ENCODE measurements at places on chromosomes 3 and 15.

- no peak for DNase-seq
Observed at GRCh38 chr3:87949879-87950208, 109.0 kb downstream of the CGGBP1 start.

- no peak for DNase-seq
Observed at GRCh38 chr3:29606416-29606815, 325.5 kb downstream of the RBMS3 start.

GRCh38 chr3:26590919-26591484 is 31.6 kb upstream of the LRRC3B start:
- DNase-seq, result no peak

DNA sequence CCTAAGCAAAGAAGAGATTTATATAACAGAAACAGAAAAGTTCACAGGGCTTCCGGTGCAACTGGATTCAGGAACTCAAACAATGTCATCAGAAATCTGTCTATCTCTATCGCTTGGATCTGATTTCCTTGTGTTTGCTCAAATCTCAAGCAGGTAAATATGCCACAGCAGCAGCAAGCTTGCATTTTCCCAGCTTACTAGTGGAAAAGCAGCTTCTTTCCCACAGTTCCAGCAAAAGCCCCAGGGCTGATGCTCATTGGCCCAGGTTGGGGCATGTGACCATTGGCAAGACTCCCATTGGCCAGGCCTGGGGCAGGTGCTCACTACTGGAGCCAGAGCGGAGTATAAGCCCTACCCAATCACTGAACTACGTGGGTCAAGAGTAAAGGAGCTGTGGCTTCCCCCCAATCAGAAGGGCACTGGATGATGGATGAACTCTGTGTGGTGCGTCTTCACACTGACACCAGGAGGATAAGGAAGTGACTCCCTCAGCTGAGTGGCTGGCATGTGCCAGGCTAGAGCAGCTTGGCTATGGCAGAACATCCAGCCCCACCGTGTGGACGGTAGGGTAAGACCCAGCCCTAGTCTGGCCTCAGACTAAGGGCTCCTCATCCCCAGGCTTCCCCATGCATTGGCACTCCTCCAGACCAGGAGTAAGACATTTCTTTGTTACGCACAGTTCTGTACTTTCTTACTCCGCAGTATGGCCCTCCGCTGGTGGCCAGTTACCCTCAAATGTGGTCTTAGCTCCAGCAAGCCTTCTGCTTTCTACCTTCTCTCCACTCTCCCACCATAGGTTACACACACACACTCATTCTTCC is 13.1 kb upstream of the VIPR1 start:
- DNase-seq, result no peak

DNA sequence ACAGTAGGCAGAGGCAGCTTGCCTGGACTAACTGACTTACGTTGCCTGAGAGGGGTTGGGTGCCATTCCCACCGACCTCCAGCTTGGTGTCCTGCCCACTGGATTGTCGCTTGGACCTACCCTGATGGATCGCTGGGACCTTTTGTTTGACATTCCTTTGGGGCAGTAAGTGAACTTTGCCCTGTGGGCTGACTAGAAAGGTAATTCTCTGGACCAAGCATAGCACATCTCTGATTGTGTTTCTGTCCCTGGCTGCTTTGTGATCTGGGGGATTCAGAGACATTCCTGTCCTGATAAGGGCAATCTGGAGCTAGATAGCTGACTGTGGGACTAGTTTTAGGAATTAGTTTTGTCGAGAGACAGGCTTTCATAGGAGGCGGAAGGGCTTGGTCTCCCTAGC is 19.5 kb upstream of the IFT57 start:
- no peak for DNase-seq

GRCh38 chr3:170189398-170190256 is 8.1 kb upstream of the PHC3 start:
- no peak for DNase-seq

DNA sequence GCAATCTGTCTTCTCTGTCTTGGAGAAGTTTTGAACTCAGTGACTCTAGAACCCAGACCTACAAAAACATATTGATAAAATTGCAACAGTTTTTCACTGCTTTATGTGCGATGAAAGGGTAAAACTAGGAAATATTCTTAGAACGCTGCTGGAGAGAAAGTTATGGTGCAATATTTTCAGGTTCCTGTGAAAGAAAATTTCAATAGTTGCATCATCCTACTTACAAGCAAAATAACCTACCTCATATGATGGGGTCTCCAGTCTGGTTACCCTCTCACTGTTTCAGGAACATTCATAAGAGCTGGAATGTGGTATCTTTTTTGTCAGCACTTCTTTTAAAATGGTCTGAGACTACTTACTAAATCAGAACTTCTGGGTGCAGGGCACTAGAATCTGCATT is 27.1 kb downstream of the GATM start:
- DNase-seq, result no peak

- no peak for DNase-seq
Observed at GRCh38 chr3:197482001-197482400, 73.8 kb downstream of the BDH1 start.

GRCh38 chr15:63339836-63340235 is 41.8 kb downstream of the CA12 start:
- DNase-seq, result no peak

GRCh38 chr15:90382320-90382719 is 5.7 kb upstream of the IQGAP1 start:
- no peak for DNase-seq

- no peak for DNase-seq
Observed at GRCh38 chr3:12303993-12304392, 15.1 kb downstream of the PPARG start.

DNA sequence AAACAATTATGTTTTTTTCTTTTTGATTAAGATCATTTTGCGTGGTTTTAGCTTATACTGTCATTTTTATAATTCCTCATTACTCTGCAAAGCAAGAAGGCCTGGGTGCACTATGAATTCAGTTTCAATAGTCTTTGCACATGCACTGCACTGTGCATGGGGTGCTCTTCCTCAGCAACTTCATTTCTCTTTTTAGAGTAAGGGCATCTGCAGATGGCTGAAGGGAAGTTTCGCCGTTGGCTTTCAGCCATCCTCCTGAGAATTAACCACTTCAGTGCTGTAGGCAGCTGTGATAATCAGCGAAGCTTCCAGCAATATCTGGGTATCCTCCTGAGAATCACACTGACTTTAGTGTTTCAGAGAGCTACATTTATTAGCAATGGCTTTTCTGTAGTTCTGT is 284.8 kb downstream of the GBE1 start:
- no peak for DNase-seq

- no peak for DNase-seq
Observed at GRCh38 chr3:58617338-58617761, 40.2 kb upstream of the FAM107A start.

GRCh38 chr15:100653608-100654007 is 51.2 kb downstream of the ASB7 start:
- no peak for DNase-seq

GRCh38 chr15:89299896-89300295 is 34.7 kb downstream of the POLG start:
- DNase-seq, result no peak

GRCh38 chr3:83438188-83438587 is 1520.6 kb upstream of the CADM2 start:
- no peak for DNase-seq

DNA sequence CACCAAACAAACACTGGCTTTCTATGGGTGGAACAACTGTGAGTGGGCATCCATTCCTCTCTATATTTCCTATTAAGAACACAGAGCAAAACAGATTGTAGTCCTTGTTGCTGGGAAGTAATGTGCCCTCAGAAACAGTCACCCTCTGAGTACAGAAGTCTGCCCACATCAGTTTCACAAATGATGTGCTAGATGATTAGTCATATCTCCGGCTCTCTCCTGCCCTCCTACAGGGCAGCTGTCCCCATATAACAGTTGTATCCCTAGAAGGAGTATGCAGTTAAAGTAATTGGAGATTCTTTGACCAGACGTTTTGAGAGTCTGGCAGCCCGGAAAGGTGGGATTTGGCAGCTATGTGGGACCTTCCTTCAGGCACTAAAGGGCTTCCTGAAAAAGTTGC is 159.9 kb downstream of the APBA2 start:
- DNase-seq, result peak; percentile 8

DNA sequence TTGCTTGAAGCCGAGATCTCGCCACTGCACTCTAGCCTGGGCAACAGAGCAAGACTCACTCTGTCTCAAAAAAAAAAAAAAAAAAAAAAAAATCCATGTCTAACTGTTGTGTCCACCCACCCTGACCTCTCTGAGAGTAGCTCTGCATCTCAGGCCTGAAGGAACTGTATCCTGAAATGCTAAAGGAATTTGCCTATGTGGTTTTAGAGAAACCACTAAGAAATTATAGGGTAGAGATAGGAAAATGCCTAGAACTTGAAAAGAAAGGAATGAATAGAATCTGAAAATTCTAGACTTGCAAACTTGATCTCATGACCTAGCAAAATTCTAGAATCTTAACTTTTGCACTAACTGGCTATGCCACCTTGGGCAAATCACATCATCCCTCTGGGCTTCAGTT is 217.5 kb upstream of the ROPN1 start:
- no peak for DNase-seq
